Fibroblast of villous mesenchyme (primary cell): ENCODE measurements at places on chromosomes 2 and 18.

GRCh38 chr18:61123309-61123708 is 209.9 kb upstream of the CDH20 start:
- DNase-seq = no peak

GRCh38 chr2:239689410-239689809 is 288.6 kb upstream of the HDAC4 start:
- DNase-seq = no peak

DNA sequence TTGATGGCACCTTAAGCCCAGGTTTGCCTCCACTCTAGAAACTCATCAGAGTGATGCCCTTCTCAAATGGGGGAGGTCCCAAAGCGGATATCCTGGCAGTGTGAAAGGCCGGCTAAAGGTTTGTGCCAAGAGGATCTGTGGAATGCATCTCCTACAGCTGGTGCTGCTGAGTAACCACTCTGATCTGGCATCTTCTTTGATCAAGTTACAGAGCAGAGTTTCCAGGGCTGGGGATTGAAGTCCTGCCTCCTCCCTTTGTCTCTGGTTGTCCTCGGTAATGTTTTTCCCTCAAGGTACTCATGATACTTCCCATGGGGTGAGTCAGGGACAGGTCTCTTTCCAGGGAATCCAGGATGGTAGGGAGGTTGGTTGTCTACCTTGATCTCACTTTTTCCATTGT is 24.6 kb downstream of the PRKRA start:
- DNase-seq = no peak

DNA sequence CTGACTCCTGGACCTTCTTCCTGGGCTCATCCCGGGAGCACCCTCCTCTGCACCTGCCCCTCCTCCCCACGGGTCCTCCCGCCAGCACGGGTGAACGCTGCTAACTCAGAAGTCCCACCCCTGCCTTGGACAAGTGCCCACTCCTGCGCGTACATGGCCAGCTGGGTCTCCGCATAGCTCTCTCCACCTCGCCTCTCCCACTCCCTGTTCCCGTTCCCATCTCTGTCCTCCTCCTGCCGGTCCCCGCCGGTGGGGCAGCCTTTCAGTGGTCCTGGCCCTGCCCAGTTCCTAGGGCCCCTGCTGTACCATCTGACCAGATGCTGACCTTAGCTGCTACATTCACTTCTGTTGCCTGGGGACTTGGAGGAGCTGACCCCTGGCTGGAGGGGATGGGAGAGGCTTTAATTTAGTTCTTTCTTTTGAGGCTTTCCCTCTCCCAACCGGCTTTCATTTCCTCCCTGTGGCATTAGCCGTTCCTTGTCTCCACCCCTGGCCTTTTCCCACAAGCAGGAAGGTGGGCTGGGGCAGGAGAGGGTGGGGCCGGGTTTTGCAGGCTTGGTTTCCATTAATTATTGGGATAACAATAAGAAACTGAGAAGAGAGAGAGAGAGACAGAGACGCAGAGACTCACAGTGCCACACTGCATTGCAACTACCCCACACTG is 136.1 kb downstream of the SH3BP4 start:
- peak; percentile 23 for DNase-seq

DNA sequence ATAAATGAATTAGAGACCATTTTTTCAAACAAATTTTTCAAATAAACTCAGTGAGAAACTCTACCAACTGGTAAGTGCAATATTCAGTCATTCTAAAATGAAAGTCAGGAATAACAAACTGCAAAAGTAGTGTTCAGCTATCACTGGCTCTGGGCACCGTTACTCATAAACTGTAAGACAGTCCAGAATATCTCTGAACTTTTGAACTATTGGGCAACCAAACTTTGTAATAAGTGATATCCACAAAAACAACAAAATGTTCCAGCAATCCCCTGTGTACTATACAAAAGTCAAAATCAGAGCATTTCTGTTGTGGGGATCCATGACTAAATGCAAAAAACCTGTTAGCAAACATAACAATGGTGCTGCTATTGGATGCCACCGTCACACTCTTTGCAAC is 56.3 kb downstream of the SLC25A12 start:
- DNase-seq = peak; percentile 46

GRCh38 chr18:57278933-57279332 is 73.4 kb upstream of the ST8SIA3 start:
- DNase-seq = no peak

GRCh38 chr18:44356566-44357157 is 324.0 kb upstream of the SETBP1 start:
- no peak for DNase-seq

DNA sequence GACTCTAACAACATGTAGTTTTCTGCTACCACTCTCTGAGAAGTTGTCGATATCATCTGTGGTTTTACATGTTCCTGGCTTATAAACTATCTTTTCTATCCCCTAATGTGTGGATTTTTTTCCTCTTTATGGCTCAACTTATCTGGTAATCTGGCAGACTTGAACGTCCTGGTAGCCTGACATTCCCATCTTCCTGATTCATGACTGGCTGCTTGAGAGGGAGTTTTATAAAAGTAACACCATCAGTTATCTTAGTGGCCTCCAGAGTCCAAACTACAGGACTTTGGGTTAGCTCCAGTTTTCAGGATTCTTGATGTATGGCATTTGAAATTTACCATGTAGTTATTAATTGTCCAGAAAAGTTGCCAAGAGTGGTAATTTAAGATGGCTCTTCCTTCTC is 174.0 kb upstream of the GULP1 start:
- DNase-seq = no peak

DNA sequence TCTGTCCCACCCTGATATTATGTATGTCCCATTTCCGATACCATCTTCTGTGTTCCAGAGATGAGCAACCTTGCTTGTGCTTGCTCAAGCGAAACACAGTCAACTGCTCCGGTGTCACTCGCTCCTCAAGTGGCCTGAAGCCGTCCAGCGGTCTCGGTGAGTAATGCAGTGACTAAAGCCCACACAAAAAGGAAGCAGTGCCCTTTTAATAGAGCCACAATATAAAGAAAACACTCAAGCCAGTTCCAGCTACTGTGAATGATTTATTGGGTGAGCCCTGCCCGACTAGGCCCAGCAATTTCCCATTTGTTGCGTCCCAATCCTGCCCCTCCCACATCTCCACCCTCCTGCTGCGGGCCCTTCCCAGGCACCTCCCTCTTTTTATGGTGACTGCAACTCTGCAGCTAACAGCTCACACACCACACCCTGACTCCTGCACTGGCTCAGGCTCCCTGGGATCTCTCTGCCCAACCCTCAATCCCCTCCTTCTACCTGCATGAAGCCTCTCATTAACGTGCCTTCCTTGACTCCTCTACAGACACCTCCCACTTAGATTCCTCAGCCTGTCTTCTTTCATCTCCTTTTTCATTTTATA is 44.2 kb upstream of the DSC1 start:
- DNase-seq = no peak

- DNase-seq = no peak
Measured at GRCh38 chr2:119490653-119491195, 33.6 kb downstream of the SCTR start.

GRCh38 chr2:166900700-166901099 is 12.4 kb downstream of the XIRP2 start:
- DNase-seq = peak; percentile 3
